ENCODE measurements at places on chromosomes 6 and 20.
A peak's percentile ranks its signal among the peaks of the same experiment; 100 is the strongest.

DNA sequence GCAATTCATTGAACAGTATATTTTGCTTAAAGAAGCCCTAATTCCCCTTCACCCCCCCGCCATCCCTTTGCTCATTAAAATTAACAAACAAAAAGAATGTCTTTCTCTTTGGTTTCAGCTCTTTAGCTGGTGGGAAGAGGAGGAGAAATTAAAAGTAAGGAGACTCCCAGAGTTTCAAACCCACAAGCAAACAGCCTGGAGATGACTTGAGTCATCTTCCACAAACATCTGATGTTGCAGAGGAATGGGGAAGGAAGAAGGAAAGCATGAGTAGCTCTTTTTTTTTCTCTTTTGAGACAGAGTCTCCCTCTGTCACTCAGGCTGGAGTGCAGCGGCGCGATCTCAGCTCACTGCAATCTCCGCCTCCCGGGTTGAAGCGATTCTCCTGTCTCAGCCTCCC, 189.6 kb downstream of the ADAT2 start:
- no peak for DNase-seq

- no peak for DNase-seq
Measured at GRCh38 chr6:109747221-109747620, 56.1 kb downstream of the FIG4 start.

GRCh38 chr6:105196076-105196475, 16.3 kb upstream of the POPDC3 start:
- DNase-seq: no peak

DNA sequence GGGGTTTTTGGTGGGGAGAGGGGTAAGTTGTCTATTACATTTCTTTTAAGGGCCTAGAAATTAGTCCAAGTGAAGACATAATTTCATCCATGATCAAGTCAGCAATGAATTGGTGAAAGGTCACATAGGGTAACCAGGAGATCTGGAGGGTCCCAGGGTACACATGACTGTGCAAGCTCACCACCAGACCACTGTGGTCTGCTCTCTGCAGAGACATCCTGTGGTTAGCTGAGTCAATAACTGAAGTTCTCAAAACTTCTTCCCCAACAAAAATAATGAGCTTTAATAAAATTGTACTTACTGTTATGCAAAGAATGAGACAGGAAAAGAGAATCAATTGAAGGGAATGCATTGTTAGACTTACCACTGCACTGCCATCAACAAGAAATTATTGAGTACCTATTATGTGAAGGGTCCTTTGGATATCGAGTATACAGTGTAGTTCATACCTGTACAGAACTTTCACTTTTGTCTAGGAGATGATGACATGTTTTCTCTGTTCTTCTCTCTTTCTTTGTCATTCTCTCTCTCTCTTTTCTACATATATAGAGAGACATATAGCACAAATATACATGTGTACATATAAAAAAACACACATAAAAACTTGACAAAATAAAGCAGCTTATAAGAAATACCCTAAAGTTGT, 209.8 kb downstream of the GJA1 start:
- no peak for DNase-seq

DNA sequence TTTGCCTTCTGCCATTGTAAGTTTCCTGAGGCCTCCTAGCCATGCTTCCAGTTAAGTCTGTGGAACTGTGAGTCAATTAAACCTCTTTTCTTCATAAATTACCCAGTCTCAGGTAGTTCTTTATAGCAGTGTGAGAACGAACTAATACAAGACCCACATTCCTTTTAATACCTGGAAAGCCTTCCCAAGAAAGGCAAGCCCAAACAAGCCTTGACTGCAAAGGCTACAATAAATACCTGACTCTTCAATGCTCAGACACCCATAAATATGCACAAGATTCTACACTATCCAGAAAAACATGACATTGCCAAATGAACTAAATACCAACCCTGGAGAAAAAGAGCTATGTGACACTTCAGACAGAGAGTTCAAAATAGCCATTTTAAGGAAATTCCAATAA, 338.8 kb downstream of the HAO1 start:
- DNase-seq: no peak

- no peak for DNase-seq
Measured at GRCh38 chr20:49724408-49725223, 10.9 kb upstream of the B4GALT5 start.

DNA sequence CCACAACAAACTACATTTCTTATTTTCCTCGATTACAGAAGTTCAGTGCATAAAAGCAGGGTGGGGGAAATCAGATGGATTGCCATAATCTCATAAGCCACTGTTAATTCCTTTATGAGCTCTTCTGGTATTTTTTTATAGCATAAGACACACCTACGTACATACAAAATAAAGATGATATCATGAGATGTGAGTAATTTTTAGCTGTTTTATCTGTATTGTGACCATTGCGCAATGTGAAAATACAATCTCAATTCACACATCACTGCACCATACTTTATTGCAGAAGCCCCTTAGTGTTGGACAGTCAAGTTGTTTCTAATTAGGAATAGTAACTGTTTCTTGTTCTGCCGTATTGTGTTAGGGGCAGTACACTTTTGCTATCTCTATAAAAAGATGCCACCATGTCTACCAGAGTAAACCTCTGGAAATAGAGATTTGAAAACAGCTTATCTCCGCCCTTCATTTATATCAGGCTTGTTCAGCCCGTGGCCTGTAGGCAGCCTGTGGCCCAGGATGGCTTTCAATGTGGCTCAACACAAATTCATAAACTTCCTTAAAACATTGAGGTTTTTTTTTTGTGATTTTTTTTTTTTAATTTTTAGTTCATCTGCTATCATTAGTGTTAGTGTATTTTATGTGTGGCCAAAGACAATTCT, 90.4 kb downstream of the FARS2 start:
- DNase-seq: no peak

- DNase-seq: no peak
Measured at GRCh38 chr20:61599061-61599531, 347.0 kb downstream of the CDH4 start.

DNA sequence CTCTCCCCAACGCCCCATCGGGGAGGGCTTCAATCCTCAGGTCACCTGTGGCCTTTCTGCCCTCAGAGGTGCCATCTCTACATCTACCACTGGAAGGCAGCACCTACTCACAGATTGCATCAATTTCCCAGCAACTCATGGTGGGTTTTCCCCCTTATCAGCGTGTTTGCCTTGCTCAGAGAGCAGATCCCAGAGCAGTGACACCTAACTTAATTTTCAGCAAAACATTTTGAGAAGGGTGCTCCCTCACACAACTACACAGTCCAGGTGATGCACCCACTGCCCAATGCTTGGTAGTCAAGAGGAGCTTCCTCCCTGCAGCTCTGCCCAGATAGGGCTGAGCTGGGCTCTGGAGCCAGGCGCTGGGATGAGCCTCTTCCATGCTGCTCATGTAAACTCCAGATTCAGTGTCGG, 48.2 kb downstream of the PLG start:
- DNase-seq: no peak

DNA sequence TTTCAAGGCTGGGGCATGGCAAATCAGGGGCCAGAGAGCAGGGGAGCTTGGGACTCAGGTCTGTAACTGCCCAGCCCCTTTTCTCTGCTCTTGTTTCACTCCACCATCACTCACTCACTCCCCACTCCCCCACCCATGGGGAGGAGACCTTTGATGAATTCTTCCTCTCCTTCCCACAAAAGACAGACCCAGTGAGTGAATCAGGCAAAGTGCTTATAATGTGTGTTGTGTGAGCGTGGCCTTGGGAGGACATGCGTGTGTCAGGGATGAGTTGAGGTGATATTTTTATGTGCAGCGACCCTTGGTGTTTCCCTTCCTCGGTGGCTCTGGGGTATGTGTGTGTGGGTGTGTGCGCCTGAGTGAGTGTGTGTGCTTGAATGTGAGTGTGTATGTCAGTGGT, 1.0 kb upstream of the CUL9 start:
- no peak for DNase-seq

DNA sequence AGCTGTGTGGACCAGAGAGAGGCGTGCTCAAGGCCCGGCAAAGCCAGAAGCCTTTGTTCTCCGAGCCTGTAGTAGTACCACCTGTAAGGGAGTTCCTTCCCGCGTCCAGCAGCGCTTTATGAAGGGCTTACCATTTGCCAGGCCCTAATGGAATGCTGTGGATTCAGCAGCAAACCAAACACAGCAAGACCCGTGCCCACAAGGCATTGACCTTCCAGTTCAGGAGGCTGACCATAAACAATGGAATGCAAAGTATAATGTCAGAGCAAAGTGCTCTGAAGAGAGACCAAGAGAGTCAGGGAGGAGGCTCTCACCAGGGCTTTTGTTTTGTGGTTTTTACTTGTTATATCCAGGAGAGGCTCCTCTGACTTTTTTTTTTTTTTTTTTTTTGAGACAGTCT, 209.8 kb downstream of the ZMYND8 start:
- no peak for DNase-seq

- DNase-seq: no peak
Measured at GRCh38 chr6:143268439-143268838, 182.1 kb downstream of the ADAT2 start.

DNA sequence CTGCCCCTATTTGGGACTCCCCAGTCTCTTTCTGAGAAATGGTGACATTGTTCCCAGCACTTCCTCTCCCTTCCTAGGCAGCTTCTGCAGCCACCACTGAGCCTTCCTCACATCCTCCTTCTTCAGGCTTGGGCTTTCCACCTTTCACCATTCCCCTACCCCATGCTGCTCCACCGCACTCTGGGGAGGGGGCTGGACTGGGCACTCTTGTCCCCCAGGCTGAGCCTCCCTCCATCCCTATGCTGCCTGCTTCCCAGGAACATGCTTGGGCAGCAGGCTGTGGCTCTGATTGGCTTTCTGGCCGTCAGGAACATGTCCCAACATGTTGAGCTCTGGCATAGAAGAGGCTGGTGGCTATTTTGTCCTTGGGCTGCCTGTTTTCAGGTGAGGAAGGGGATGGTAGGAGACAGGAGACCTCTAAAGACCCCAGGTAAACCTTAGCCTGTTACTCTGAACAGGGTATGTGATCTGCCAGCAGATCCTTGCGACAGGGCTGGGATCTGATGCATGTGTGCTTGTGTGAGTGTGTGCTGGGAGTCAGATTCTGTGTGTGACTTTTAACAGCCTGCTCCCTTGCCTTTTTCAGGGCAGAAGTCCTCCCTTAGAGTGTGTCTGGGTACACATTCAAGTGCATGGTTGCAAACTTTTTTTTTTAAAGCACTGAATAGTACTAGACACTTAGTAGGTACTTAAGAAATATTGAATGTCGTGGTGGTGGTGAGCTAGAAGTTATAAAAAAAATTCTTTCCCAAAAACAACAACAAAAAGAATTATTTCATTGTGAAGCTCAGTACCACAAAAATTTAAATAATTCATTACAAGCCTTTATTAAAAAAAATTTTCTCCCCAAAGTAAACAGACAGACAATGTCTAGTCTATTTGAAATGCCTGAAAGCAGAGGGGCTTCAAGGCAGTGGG, 2.1 kb upstream of the CDKN1A start:
- no peak for DNase-seq

- no peak for DNase-seq
Measured at GRCh38 chr6:121951123-121951522, 448.3 kb upstream of the HSF2 start.

DNA sequence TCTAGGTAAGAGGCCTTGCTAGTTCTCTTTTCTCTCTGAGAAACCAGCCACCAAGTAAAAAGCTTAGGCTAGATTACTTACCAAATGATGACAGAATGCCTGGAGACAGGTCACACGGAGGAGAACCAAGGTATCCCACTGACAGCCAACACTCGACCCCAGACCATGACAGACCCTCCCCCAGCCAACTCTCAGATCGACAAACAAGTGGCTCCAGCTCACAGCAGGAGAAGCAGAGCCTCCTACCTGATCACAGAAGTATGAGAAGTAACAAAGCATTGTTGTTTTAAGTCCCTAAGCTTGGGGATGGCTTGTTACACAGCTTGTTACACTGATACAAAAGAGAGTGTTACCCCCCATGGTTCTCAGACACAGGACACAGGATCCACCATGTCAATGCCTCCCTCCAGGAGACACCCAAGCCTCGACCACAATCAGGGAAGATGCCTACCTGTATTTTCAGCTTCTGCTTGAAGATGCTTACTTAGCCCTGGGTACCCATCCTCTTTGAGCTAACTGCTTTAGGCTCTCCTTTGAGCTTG, 423.8 kb upstream of the JARID2 start:
- DNase-seq: no peak

GRCh38 chr20:44598423-44599305, 16.3 kb downstream of the PKIG start:
- DNase-seq: no peak

GRCh38 chr20:59421089-59421488, 120.7 kb downstream of the EDN3 start:
- no peak for DNase-seq

- DNase-seq: no peak
Measured at GRCh38 chr6:14767226-14767625, 478.6 kb upstream of the JARID2 start.

- DNase-seq: peak; percentile 23
Measured at GRCh38 chr6:36679043-36679833, 724 bp downstream of the CDKN1A start.

DNA sequence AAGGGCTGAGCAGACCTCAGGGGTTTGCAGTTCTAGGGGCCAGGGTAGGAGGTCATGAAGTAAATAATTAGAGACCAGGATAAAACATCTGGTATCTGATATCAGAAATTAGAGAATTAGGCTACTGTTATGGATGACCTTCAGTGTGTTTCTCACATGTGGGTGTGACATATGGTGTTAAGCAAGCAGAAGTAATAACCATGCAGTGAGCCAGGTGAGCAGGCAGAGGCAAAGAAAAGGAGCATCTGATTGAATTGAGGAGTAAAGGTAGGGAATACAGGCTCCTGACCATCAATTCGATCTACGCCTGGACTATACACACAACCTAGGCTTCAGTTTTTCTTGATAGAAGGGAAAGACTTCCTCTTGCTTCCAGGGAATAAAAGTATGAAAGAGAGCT, 34.7 kb upstream of the MAP3K7 start:
- DNase-seq: no peak

DNA sequence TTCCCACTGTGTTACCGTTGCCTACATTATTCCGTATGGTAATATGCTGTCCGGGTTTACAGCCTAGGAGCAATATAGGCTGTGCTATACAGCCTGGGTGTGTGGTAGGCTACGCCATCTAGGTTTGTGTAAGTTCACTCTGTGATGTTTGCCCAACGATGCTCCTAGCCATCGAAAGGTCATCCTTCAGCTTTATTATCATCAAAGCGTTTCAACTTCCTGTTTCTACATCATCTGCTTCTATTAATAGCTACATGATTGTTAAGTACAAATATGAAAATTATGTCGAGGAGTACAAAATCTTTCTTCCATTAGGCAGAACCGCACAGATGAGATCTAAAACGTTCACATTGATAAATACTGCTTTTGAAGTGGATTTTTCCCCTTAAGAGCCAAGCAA, 69.9 kb downstream of the PPP1R14C start:
- no peak for DNase-seq

- DNase-seq: peak; percentile 26
Measured at GRCh38 chr6:53335224-53335994, 13.3 kb downstream of the ELOVL5 start.

DNA sequence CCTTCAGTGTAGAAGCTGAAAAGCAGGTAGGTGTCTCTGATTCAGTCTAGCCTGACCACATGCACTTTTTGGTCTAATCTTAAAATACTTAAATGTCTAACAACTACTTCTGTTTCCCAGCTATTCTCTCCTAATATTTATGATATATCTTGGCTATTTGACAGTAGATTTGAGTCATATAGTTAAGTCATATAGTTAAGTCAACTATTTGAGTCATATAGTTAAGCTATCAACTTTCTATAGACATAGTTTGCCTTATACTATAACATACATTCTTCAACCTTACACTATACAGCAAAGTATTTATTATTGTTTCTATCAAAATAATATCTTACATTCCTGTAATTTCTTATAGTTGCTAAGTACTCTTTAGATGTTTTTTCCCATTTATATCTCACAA, 110.9 kb downstream of the GMDS start:
- no peak for DNase-seq

All from globus pallidus (tissue), 1 donor.